Stimulated activated CD8-positive, alpha-beta memory T cell treated with anti-CD3 and anti-CD28 coated beads, Interleukin-7, amount 100 ng/mL, for 4 hours (primary cell): ENCODE measurements at places on chromosomes 7 and 10.

DNA sequence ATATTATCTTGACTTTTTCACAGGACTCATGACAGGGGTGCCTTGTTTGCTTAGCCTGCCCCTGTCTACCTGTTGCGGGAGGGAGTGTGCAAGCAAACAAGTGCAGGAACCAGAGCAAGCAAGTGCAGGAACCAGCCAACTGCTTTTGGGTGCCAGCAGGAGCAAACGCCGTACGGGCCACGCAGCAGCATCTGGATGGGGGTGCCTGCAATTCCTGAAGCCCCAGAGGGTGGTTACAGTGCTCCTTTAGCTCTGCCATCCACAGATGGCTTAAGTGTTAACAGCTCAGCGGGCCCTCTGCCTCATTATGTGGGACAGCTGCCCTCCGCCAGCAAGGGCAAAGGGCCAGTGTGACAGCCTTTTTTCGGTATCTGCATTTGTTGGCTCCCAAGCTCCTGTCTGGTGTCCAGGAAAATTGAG, 83.5 kb downstream of the MICU1 start:
- no peak for DNase-seq

GRCh38 chr10:18737236-18737635, 78.0 kb downstream of the ARL5B start:
- DNase-seq: no peak

GRCh38 chr7:1059200-1060091, 15.1 kb downstream of the GPR146 start:
- no peak for DNase-seq

GRCh38 chr7:88548399-88548798, 211.1 kb upstream of the ZNF804B start:
- no peak for DNase-seq

DNA sequence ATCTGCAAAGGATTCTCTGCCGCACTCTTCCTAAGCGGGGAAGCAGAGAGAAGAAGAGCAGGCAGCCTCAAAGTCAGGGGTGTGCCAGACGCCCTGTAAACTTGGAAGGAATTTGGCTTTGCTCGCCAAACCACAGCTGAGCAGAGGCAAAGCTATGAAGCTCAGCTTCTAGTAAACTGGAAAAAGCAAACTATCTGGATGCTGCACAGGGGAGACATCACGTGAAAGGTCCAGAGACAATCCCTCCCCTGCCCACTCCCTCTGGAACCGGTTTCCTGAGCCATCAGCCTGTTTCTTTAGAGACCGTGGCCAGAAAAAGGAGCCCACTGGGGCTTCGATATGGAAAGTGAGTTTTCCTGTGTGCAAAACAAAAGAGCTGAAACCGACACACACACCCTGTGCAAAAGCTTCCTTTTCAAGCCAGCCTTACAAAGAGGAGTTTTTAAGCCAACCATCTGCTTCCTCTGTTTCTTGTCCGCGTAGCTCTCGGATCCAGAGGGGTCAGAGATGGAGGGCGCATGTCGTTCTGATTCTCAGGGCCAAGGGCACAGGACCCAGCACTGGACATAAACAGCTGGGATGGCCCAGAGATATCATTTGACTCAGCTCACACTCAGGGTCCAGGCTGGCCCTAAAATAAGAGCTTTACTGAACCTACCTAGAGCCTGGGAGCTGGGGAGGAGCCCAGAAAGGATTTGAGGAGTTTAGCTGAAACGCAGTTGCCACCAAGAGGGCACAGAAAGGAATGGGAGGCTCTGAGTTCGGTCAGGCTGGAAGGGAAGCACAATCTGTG, 58.2 kb upstream of the DNAAF5 start:
- no peak for DNase-seq

- DNase-seq: no peak
These were observed 332.7 kb upstream of the MAGI2 start for GRCh38 chr7:79786187-79786586.
